Activated CD4-positive, alpha-beta memory T cell treated with anti-CD3 and anti-CD28 coated beads, Interleukin-2, amount 10 ng/mL, durations not matched to agents 7 days and 5 days (primary cell): ENCODE measurements at places on chromosomes 13 and 19.

GRCh38 chr13:78431328-78431727, 172.0 kb downstream of the POU4F1 start:
- DNase-seq: no peak

GRCh38 chr13:28394422-28394821, 100.5 kb downstream of the FLT1 start:
- no peak for DNase-seq

- no peak for DNase-seq
Observed at GRCh38 chr13:52048516-52048915, 24.0 kb downstream of the UTP14C start.

GRCh38 chr13:30752201-30752797, 17.0 kb downstream of the ALOX5AP start:
- no peak for DNase-seq

DNA sequence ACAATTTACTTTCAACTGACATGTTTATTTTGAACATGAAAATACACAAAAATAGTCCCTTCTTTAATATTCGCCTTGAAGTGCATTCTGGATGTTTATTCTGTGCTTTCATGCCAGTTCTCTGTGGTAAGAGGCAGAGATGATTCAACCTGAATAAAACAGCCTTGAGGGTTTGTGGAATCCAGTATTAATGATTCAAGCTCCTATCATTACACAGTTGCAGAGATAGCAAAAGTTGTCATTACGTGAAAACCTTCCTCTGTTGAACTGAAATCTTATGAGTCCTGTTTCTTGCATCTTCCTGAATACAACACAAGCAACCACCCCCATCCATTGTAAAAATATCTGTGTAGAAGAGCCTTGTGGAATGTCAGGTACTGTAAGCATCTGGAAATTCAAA, 142.3 kb upstream of the HTR2A start:
- DNase-seq: no peak

- peak; percentile 33 for DNase-seq
Observed at GRCh38 chr19:50705422-50706019, 14.1 kb downstream of the SHANK1 start.

- DNase-seq: no peak
Observed at GRCh38 chr19:49718991-49719390, 28.1 kb downstream of the CPT1C start.

DNA sequence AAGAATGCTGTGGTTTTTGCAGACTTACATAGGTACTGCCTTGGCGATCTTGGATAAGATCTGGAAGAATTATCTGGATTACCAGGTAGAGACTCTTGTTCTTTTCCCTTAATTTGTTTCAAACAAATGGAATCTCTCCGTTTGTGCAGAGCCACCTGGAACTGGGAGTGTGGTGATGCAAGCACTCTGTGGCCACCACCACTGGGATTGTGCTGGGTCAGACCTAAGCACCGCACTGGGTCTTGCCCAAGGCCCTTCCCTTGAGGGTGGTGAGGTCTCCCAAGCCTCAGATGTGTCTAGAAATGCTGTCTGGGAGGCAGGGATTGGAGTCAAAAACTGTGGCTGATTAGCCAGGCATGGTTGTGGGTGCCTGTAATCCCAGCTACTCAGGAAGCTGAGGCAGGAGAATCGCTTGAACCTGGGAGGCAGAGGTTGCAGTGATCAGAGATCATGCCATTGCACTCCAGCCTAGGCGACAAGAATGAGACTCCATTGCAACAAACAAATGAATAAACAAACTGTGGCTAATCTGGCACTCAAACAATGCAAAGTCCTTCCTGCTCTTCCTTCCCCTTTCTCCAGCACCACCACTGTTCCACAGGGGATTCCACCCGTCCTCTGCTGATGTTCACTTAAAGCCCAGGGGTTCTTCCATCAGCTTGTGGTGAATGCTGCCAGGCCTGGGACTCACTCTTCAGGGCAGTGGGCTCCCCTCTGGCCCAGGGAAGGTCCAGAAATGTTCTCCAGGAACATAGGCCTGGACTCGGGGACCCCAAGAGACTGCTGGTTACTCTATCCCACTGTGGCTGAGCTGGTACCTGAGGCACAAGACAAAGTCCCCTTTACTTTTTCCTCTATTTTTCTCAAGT, 10.8 kb upstream of the CEACAM1 start:
- no peak for DNase-seq

- DNase-seq: no peak
Observed at GRCh38 chr13:64083396-64083795, 2667.7 kb upstream of the PCDH20 start.
